ENCODE measurements at places on chromosomes 1 and 21.

- peak; percentile 58 for DNase-seq
Observed at GRCh38 chr1:219837274-219837993, 90.9 kb downstream of the SLC30A10 start.

DNA sequence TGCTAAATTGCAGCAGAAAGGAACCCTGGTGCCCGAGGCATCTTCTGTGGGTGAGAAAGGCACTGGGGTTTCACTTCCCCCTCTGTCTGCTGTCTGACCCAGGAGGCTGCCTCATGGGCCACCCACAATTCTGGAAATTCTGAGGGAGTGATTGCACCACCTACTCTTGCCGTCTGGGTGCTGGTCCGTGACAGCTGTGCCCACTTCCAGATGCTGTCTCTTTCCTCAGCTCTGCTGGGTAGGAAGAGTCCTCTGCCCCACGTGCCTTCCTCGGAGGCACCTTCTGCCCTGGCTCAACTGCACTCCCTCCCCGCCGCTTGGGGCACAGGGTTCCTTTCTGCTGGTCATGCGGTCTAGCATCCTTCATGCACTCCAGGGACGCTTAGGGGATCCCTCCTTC lies 96.3 kb downstream of the ARHGEF10L start:
- DNase-seq, result no peak

- DNase-seq, result no peak
Observed at GRCh38 chr1:230307213-230307612, 118.9 kb downstream of the PGBD5 start.

DNA sequence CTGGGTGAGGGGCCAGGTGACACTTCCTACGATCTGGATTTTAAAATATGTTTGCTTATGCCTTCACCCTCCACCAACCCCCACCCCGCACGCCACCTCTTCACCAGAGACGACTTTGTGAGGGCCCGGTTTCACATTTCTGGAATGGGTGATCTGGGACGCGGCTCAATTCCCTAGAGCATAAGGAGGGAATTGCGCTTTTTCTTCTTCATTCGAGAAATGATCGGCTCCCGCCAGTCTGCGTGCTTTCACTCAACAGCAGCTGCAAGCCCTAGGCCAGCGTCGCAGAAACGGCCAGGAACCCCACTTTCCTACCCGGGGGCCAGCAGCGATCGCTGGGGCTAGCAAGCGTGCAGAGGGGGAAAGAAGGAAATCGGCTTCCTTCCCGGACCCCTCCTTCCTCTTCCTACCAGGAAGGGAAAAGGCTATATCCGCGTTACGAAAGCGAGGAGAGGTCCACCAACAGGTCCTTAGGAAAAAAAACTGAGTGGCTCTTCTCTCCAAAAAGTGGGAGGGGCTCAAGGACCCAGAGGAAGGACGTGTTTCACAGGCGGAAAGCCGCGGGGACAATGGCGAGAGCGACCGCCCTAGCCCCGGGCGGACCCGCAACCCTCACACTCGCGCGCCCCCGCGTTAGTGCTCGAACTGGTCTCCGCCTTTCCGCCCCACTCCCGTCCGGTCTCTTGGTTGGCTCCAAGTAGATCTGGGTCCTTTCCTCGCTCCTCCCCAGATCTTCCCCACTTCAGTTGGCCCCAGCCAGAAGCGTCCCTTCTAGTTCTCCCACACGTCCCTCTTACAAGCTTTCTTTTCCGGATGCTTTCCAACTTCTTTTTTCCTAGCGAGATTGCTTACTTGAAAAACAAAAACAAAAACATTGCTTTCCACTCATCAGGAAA lies 1.1 kb upstream of the ADAMTS1 start:
- DNase-seq, result no peak

DNA sequence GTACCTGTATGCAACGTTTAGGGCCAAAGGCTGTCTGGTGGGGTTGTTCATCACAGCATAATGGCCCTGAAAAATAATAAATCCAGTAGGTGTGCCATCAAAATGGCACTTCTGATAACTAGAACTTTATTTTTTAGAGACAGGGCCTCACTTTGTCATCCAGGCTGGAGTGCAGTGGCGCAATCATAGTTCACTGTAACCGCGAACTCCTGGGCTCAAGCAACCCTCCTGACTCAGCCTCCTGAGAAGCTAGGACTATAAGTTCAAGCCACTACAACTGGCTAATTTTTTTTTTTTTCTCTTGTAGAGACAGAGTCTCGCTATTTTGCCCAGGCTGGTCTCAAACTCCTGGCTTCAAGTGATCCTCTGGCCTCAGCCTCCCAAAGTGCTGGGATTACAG lies 4.7 kb downstream of the SNAPIN start:
- no peak for DNase-seq

GRCh38 chr1:113557187-113557586 lies 166.9 kb downstream of the MAGI3 start:
- DNase-seq, result no peak

DNA sequence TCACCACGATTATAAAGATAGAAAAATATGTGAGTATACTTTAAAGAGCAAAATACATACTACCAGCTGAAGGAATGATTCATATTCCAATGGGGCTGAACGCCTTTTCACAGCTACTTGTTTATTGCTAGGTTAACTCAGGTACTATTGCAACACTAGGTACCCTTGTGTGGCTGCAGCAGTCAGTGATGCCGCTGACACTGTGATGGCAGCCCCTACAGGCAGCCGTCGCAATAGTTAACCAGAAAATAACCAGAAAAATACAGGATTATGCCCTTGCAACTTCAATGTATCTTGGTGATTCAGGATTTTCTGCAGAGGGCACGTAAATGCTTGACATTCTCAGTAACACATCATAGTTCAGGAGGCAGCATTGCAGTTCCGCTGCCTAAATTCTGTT lies 1.6 kb upstream of the MARK1 start:
- no peak for DNase-seq

GRCh38 chr21:26068776-26069175 lies 101.8 kb downstream of the APP start:
- DNase-seq, result no peak
